Stimulated activated CD4-positive, alpha-beta T cell treated with anti-CD3 and anti-CD28 coated beads, Interleukin-2, amount 100 ng/mL, for 48 hours (primary cell): ENCODE measurements at places on chromosomes 12 and 14.

- DNase-seq: peak; percentile 34
Measured at GRCh38 chr12:49698619-49699545, 8.3 kb downstream of the FMNL3 start.

- no peak for DNase-seq
Measured at GRCh38 chr14:99707420-99707819, 23.3 kb downstream of the CYP46A1 start.

GRCh38 chr12:114674251-114675047 lies 9.5 kb downstream of the TBX3 start:
- DNase-seq: no peak

- no peak for DNase-seq
Measured at GRCh38 chr12:103973909-103974308, 8.2 kb downstream of the TDG start.

GRCh38 chr14:91580876-91581577 lies 70.9 kb upstream of the PPP4R3A start:
- no peak for DNase-seq
